ENCODE measurements at places on chromosomes 7 and 10.

DNA sequence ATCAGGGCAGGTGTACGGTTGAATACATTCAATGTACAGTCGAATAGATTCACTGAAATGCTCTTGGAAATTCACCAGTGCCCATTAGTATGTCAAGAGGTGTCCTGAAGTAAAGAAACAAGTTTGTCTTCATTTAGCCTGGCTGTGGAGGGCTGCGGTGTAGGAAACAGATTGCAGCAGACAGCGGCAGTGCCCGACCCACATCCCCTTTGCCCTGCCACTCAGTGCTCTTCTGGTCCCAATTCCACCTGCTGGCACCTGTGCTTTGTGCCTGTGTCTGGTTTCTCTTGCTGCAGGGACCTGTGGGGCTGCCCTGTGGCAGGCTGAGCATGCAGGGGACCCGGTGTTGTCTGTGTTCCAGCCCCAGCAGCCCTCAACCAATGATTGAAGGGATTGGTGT, 183.7 kb downstream of the RPS24 start:
- DNase-seq, result no peak

- DNase-seq, result no peak
Measured at GRCh38 chr10:65194126-65194525, 1672.9 kb downstream of the REEP3 start.

- DNase-seq, result no peak
Measured at GRCh38 chr10:123906296-123906695, 14.7 kb upstream of the CPXM2 start.

- DNase-seq, result no peak
Measured at GRCh38 chr7:45921699-45922519, 837 bp upstream of the IGFBP3 start.

DNA sequence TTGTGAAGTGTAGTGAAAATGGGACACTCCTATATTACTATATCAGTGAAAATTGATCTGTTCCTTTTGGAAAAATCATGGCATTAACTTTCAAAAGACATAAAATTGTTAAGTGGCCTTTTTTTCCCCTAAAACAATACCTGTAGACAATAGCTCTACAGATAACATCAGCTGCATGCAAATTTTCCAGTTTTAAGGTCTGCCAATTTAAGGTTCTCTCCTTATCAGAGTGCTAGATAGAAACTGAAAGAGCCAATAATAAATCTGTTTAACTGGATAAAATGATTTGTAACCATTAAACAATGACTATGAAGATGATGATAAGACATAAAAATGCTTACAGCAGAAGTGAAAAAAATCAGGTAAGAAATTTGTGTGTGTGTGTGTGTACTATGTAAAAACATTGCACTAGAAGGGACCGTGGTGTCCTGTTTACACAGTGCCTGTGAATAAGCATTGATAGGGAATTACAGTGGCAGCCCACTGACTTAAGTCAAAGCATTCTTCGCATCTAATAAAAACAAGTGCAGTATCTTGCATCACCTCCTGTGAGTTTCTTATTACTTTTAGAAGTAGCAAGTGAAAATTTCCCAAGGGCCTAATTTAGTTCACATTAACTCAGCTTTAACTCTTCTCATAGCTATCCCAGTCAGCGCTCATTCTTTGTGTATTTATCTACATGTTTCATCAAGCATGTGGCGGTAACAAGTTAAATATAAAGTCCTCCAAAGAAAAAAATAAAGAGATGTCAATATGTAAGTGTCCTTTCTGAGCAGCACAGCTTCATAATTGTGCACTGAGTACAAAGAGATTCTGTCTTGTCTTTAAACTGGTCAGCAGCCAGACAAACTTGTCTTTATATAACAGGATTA, 261.9 kb downstream of the ARL4A start:
- DNase-seq, result no peak

DNA sequence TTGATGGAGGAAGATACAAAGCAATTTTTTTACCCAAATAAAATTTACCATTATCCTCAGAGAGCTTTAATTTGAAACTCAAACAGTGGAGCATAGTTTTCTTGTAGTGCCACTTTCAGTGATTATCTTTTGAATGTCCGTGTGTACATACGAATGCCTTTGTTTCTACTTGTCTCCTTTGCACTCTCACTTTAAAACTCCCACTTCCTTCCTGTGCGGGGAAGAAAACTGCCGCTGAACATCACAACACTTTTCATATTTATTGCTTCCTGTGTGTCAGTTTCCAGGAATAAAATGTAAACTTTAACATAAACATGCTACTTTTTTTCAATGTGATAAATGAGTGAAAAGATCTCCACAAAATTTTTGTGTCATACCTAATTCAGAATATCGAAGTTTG, 102.4 kb downstream of the SEMA3A start:
- DNase-seq, result no peak

DNA sequence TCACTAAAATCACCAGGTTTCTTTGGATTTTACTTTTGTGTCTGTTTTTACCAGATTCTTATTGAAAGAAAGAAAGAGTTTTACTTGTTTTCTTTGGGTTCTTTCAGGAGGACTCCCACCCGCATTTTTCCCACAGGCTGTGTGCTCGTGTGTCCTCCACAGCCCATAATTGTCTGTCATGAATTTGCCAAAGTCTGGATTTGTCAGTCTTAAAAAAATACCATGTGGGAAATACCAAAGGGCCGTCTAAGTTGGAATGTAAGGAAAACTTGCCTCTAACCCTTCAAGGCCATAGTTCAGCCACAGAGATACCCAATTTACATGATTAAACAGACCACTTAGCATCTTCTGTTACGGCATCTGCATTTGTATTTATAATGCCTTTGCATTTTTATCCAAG, 41.3 kb upstream of the INHBA start:
- no peak for DNase-seq

DNA sequence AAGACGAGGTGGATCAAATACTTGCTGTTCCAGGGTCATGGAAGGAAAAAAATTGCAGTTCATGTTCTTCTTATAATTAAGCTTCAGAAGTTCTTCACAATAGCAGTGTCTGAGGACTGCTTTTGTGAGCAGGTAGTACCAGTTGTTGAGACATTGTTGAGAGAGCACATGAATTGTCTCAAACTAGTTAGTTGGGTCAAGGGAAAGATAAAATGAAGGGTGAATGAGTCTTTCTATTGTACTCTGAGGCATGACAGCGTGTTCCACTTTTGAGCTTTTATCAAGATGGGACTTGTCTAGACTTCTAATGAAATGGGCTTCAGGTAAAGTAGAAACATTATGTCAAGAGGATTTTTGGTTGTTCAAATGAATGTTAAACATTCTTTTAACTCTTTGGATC, 26.0 kb downstream of the KAT6B start:
- no peak for DNase-seq

- no peak for DNase-seq
Measured at GRCh38 chr10:819326-819725, 112.2 kb downstream of the LARP4B start.

GRCh38 chr7:139744768-139745677, 32.8 kb downstream of the HIPK2 start:
- no peak for DNase-seq

DNA sequence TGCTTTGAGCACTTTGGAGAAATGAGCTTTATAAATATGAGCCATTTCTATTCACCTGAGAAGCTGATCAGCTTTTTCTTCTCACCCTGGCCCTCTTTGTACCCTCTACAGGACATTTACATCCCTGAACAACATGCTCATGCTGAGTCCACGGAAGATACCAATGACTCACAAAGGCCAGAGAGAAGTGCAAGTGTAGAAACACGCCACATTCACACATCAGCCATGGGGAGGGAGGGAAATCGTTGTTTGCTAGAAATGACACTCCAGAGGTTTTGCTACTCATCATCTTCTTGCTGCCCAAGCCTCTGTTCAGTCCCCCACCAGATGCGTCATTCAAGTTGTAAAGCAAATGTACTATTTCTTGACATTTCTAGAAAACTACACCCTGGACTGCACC, 2.8 kb upstream of the UCN3 start:
- DNase-seq, result no peak

DNA sequence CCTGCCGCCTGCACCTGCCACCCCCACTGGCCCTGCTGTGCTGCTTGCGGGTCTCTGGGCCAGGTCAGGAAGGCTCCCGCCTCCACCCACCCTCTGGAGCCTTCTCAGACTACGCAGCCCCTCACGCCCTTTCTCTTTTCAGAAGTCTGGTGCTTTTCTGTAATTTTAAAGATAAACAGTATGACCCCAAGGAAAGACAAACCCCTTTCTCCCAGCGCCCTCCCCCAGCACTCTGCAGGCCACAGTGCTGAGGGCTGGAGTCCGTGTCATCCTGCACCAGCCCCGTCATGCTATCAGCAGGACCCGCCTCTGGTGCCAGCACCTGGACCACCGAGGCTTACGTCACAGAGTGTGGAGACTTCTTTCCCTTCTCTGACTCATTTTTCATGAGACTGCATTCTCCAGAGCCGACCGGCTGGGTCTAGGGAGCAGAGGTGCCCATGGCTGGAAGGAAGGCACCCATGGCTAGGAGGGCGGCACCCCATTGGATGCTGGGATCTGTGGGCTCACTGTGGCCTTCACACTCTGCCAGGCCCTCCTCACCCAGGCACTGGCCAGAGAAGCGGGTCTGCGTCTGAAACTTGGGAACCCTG, 53.4 kb downstream of the CFAP46 start:
- DNase-seq, result no peak

- no peak for DNase-seq
Measured at GRCh38 chr10:21976739-21977138, 26.8 kb downstream of the DNAJC1 start.

DNA sequence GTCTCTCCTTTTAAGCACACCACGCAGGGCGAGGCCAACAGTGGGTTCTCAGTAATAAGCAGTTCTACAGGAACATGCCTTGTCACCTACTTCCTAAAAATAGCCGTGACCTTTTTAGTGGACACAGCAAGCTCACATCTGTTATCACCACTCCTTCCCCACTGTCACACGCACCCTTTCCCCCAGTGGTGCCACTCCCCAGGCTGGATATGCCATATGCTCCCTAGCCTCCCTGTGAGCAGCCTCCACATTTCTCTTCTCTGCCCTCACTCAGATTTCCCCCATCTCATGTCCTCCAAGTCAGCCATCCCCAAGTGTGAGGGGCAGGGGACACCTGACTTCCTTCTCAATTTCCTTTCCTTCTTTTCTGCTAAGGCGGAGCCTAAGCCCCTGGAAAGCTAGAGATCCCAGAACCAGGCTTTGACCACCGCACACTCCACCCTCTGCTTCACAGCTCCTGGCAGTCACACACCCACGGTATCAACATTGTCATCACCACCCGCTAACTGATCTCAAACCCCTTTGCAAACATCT, 3.7 kb downstream of the ANXA11 start:
- DNase-seq, result no peak

DNA sequence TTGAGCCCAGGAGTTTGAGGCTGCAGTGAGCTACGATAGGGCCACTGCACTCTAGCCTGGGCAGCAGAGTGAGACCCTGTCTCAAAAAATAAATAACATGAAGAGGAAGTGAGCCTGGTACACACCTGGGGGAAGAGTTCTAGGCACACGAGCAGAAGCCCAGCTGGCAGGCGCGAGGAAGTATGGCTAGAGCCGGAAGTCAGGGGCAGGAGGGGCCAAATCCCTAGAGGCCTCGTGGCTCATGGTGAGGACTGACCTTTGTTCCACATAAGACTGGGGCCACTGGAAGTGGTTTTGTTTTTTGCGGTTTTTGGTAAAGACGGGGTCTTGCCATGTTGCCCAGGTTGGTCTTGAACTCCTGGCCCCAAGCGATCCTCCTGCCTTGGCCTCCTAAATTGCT, 117.6 kb downstream of the HIP1 start:
- DNase-seq, result no peak

DNA sequence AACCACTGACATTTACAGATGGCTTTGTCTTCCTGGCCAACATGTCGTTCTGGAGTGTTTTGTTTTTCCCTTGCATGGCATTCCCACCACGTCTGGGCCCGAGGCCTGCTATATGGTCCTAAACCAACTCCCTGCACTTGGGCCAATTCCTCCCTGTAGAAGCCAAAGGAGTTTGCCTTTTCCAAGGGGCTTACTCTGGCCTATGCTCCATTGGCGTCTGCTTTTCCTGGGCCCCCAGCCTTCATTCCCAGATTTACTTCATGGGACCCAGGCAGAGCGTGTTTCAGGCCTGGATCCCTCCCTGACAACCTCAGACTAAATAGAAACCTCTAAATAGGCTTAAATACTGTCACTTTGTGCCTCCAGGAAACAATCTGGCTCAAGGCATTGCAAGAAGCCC, 60.7 kb downstream of the MINDY4 start:
- no peak for DNase-seq

DNA sequence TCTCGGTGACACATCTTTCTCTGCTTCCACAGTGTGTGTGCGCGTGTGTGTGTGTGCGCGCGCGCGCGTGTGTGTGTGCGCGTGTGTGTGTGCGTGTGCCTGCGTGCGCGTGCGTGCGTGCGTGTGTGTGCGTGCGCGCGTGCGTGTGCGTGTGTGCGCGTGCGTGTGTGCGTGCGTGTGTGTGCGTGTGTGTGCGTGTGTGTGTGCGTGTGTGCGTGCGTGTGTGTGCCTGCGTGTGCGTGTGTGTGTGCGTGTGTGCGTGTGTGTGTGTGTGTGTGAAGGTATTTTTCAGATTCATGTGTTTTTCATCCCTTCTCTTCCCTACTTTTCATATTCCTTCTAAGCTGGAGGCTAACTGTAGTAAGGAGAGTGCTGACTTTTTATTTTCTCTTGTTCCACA, 148.4 kb downstream of the CREB5 start:
- DNase-seq, result no peak

DNA sequence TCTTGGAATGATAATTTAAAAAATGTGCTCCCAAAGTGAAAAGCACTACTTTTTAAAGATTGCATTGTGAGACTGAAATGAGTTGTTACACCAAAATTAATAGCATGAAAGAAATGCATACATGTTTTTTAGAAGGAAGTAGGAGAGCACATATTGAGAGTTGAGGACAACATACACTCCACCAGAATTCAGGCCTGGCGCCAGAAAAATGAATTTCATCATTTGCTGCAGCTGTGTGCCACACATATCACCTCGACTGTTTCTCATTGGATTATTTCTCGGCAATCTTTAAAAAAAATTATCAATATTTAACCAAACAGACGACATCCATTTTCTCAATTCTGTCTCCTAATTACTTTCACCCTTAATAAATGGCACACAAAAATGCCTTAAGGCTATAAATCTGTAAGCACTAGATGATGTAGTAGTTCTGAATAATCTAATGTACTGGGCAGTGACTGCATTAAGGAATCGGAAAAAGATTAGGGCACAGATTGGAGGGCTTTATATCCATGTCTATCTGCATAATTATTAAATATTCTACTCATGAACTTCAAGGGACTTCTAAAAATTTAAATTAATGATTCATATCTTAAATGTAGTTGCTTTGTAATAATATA, 590.4 kb downstream of the NXPH1 start:
- DNase-seq, result no peak

DNA sequence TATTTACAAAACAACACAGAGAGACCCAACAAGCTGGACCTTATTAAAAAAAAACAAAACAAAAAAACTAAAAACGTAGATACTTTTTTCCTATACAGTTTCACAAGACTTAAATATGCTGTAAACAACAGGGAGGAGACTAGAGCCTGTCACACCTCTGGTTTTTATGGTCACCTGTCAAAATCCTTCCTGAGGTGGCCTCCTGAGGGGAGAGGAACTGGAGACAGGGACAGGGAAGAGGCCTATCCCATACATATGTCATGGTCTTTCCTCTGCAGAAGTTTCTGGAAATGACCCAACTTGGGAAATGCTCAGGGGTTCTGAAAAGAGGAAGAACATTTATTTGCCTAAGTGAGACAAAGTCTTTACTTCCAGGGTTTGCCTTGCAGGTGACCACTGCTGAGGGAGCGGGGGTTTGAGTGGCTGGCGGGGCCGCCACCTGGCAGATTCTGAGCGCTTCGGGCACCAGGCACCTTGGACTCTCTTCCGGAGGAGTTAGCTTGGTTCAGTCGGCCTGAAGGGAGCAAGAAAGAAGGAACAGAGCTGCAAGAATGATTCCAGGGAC, 18.3 kb downstream of the CPA1 start:
- no peak for DNase-seq

Measured in T-cell (primary cell).